GM04504 (cell line): ENCODE measurements at places on chromosomes 1 and 21.
A peak's percentile ranks its signal among the peaks of the same experiment; 100 is the strongest.

GRCh38 chr1:155126556-155127104, 1.0 kb upstream of the EFNA1 start:
- no peak for DNase-seq

GRCh38 chr1:175208773-175209492, 16.4 kb upstream of the KIAA0040 start:
- no peak for DNase-seq

DNA sequence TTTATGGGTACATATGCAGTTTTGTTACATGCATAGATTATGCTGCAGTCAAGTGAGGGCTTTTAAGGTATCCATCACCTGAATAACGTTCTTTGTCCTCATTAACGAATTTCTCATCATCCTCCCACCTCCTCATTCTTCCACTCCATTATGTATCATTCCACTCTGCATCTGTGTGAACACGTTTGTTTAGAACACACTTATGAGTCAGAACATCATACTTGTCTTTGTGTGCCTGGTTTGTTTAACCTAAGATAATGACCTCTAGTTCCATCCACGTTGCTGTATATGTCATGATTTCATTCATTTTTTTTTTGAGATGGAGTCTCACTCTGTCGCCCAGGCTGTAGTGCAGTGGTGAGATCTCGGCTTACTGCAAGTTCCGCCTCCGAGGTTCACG, 6.7 kb upstream of the MPC2 start:
- no peak for DNase-seq

DNA sequence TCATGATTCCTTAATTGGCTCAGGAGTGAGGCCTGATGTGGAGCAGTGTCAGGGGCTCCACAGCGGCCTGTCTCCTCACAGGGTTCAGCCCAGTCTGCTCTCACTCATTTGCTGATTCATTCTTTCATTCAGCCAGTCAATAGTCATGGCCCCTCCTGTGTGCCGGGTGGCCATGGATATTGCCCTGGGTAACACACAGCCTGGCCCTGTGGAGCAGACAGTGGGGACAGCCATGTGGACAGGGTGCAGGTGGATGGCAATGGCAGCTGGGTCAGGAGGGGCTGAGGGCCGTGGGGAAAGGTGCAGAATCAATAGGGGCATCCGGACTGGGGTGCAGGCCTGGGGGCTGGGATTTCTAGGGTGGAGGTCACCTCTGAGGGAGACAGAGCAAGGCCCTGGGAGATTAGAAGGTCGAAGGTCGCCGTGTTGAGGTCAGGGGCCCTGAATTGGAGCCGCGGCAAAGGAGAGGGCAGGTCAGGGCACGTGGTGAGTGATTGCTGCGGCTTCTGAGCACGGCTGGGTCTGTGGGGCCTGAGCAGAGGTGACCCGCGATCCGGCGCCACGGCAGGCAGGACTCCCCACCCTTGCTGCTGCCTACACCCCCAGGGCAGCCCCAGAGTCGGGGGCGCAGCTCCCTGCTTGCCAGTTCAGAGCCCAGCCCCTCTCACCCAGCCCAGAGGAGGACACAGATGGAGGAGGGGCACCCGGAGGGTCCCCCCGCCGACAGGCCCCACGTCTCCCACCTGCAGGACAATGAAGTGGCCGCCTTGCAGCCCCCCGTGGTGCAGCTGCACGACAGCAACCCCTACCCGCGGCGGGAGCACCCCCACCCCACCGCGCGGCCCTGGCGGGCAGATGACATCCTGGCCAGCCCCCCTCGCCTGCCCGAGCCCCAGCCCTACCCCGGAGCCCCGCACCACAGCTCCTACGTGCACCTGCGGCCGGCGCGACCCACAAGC, 33.4 kb downstream of the SLC19A1 start:
- no peak for DNase-seq

- DNase-seq: no peak
These were observed 121.3 kb upstream of the C1orf174 start for GRCh38 chr1:4021136-4021973.

- DNase-seq: no peak
These were observed 60.2 kb downstream of the NIBAN1 start for GRCh38 chr1:184914149-184914548.

DNA sequence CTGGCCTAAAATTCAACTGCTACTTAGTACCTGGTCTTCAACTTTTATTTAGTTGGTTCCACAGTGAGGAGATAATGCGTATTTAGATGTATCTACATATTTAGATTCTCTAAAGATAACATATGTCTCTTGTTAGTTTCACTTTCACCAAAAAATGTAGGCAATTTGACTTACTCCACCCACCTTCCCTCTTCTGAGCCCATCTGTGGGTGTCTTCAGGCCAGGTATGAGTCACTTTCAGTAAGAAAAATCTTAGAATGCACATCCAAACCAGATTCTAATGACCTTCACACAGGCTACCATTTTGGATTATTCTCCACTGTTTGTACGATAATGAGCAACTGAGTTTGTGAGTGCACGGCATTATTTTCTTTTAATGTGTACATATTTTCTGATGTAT, 501.7 kb downstream of the NEGR1 start:
- DNase-seq: no peak

DNA sequence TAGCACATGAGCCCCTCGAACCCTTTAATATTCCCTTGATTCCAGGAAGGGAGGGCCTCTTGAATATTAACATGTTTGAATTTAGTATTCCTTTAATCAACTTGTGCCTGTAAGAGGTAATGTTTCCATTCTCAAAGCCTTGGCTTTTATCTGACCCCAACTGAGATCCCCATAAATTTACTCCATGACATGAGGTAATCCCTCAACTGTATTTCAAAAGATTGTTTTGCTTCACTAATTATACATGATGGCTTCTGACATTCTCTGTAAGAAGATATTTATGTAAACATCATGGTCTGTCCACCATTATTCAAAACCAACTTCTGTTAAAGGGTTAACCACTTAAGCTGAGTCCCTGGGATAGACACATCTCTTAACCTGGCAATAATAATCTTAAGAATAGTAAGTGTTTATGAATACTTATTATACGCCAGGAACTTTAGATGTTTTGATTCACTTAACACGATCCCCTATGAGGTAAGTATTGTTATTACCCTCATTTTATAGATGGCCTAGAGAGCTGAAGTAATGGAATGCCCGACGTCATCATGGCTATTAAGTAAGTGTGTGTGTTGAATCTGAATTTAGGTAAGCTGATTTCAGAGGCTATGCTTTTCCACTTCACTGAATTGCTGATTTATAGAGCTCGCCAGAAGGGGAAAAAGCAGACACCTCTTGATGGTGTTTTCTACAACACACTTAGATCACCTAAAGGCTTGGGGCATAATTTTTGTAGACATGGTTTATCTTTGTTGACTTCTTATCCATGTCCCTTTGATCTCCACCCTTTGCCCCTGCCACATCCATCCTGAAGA, 11.1 kb downstream of the KRTAP19-1 start:
- no peak for DNase-seq

- no peak for DNase-seq
These were observed 5.9 kb upstream of the GRIK3 start for GRCh38 chr1:37040261-37040660.

DNA sequence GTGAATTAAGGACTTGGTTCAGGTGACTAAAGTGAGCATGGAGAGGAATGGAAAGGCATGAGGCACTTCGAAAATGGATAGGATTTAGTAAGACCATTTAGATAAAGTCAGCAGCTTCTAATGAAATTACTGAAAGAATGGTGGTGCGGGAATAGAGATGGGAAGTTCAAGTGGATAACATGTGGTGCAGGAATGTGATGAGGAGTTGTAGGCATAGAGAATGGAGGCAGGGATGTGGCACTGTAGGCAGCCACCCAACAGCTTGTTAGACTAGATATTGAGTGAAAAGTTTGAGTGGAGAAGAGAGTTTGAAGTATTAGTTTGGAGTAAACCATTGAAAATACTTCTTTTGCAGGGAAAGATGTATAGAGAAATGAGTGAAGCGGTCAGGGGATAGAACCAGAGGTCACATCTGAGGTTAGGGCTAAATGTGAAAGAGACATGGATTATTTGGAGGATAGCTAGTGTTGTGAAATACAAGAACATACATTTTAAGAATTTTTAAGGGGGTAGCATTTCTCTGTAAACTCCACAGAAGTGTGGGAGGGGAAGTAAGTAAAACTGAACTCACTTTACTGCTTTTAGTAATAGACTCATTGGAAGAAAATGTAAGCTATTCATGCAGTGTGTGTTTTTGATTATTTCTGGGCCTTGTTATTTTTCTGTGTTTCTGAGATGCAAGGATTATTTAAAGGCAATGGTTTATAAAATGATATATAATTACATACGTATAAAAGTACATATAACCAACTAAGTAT, 46.2 kb downstream of the DYRK1A start:
- DNase-seq: peak; percentile 23

- no peak for DNase-seq
These were observed 34.0 kb upstream of the SAMD13 start for GRCh38 chr1:84267476-84267875.

DNA sequence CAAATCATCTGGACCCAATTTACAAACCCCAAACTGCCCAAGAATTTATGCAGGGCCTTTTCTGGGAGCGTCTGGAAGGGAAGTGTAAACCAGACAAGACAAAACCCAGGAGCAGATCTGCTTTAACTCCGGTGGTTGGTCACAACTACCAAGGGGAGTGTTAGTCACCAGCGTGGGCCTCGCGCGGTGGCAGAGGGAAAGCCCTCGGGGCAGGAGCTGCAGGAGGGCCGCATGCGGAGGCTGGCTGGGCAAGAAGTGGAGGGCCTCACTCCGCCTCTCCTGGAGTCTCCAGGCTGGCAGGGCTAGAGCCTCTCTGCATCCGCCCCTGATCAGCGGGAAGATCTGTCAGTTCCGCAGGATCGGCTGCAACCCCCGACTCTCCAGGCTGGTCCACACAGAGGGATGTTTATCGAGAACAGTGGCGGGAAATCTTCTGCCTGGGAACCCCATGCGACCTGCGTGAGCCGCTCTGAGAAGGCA, 2.0 kb downstream of the COL24A1 start:
- peak; percentile 50 for DNase-seq

DNA sequence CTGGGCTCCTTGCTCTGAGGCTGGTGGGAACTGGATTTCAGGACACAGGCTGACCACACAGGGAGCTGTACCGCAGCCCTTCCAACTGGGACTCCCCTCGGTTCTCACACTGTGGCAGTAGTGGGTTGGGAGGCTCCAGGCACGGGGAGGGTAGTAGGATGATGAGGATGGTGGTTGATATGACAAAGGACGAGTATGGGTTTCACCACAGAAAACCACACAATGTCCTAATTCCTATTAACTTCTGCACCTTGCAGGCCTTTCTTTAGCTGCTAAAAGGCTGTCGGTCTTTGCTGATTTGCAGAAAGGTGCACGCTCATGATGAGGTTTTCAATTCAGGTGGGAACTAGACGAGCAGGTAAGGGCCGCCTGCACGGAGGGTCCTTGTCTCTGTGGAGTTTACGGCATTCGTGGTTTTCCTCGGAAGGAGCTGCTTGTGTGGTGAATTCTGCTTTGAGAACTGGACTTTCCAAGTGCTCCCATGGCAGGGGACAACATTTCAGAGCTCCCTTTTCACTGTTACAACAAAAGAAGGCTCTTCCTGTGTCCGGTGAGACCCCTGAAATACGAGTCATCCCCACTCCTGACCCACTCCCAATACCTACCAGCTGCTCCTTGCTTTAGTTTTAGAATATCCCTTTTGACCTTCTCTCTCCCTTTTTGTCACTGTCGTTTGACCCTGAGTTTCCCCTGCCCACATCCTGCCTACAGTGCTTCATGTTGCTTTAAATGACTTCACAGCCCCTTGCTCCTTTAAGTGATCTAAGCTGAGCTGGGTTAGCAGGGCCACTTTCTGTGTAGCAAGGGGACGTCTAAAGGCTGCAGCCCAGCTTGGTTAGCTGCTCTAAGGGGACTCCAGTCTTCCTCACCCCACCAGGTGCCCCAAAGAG, 125.1 kb downstream of the MRPS6 start:
- DNase-seq: no peak

DNA sequence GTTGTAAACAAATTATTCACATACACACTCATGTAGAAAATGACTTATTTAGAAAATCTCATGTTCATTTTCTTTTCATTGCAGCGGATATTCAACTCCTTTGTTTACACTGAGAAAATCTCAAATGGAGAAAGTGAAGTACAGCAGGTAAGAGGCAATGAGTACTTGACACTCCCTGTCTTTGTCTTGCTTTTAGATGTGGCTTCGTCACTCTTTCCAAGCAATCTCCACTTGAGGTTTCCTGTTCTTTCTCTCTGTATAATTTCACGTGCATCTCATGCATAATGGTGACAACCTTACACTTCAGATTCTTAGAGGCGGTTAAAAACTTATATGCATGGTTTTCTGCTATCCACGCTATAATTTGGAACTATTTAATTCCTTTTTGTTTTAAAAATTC, 80.6 kb downstream of the CACHD1 start:
- no peak for DNase-seq

GRCh38 chr1:96808191-96808590, 86.6 kb downstream of the PTBP2 start:
- no peak for DNase-seq

DNA sequence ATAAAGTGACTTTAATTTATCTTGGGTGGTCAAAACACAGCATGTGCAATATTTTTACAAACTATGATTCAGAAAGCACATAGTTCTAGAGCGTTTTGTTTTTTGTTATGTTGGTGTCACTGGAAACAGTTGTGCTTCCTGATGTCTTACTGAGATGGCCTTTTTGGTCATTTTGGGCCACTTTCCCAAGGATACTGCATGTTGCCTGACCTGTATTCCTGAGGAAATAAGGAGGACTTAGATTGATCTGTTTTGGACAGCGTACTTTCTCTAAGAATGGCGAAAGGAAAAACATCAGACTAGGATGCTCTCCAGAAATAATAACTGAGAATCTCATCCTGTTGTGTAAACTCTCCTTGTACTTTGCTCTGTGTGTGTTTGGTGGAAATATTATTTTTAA, 451.2 kb downstream of the USP25 start:
- DNase-seq: no peak

DNA sequence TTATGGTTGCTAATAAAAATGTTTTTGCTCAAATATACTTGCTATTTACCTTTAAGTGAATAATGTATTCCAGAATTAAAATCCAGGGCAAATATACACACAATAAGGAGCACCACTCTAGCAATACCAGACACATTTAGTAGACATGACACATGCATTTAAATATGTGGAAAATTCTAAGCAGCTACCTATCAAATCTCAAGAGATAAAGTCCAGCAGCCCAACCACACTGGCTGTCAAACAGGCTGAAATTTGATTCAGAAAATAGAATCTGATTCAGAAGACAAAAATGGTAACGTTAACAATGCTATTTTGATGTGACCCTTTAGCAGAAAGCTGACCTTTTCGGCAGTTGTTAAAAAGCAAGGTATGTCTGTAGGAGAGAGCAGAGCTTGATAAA, 42.3 kb downstream of the PLEKHO1 start:
- no peak for DNase-seq

DNA sequence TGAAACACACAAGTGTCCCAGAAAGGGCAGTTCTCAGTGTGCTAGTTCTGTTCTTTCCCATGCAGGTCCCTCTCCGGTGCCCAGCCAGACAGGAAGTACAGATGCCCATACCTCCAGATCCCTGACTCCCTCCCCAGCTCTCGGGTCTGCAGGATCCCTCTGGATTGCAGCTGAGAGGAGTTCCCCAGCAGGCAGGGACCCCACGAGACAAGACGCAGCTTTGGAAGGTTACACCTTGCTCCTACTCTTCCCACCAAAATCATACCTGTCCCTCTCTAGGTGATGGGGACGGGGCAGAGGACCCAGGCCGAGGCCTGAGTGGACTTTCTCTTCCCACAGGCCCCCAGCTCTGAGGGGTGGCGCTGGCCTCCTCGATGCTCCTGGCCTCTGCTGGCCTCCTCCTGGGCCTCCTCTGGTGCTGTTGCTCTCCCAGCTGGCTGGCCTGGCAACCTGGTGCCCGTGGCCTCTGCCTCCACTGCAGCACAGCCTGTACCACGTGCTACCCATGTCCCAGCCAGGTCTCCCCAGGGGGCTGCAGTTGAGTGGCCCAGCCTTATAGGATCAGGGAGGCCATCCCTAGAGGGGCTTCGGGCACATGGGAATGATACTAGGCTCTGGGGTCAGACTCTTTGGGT, 9.4 kb downstream of the LDLRAD2 start:
- no peak for DNase-seq
